ENCODE measurements at places on chromosomes 7 and 10. TPM values are rescaled to one million over a fixed set of nuclear protein-coding genes. Genes with fewer than 3 reads are reported as not detected.

Gene PNLIPRP3
- total RNA-seq = not detected

Gene CYP2C19
- 0.41 TPM for total RNA-seq

Gene NPSR1
- not detected for total RNA-seq

Gene PITX3
- not detected for total RNA-seq

Gene TNRC18
- 12.6 TPM for total RNA-seq

Gene ZCCHC24
- total RNA-seq = 5.7 TPM

Gene PON1
- total RNA-seq = not detected

Gene UTF1
- total RNA-seq = not detected

Gene ELOVL3
- total RNA-seq = 0.78 TPM
